Activated naive CD8-positive, alpha-beta T cell treated with anti-CD3 and anti-CD28 coated beads for 36 hours (primary cell): ENCODE measurements at places on chromosomes 2 and 18.

DNA sequence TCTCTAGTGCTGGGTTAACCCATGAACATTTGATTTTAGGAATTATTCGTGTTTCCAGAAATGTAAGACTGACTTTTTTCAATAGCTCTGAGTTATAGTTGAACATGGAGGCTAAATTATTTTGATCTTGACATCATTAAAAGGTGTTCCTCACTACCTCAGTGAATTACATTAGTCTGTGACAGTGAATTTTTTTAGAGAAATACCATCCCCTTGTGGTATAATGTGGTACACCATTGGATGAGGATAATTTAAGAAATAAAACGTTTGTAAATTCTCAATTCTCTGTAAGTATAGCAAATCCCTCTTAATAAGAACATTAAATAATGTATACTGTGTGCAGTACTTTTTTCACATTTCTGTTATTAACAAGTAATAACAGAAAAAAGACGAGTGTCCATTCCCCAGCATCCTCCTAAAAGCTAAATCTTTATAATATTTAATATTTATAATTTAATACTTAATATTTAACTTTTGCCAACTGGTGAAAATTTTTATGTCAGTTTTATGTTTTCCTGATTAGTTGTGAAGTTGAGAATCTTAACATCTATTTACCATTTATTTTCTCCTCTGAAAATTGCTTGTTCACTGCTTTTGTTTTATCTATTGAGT lies 70.3 kb upstream of the CWC22 start:
- no peak for DNase-seq

GRCh38 chr18:60978338-60978737 lies 354.9 kb upstream of the CDH20 start:
- no peak for DNase-seq

- peak; percentile 36 for DNase-seq
These were observed 256.7 kb downstream of the HDAC4 start for GRCh38 chr2:239143858-239144712.

GRCh38 chr2:241494311-241494908 lies 14.0 kb downstream of the STK25 start:
- DNase-seq: no peak

GRCh38 chr2:120678251-120678650 lies 57.4 kb upstream of the GLI2 start:
- DNase-seq: no peak

GRCh38 chr18:49851624-49852023 lies 38.3 kb upstream of the ACAA2 start:
- DNase-seq: no peak

DNA sequence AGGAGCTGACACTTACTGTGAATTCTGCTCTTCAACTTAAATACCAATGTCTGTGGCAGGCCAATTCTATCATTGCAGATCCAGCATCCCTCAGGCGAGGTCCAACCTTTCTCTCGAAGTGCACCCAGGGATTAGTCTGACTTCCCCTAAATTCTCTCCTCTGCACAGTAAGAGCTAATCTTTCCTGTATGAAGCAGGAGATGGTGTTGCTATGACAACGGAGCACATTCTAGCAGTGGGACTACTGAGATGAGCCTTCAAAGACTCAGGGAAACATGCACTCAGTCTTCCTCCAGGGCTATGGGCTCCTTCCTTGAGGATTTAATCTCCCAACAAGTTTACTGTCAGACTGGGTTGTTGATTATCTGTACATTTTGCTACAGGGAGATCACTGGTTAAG lies 176.3 kb downstream of the NOL4 start:
- DNase-seq: no peak

- DNase-seq: no peak
These were observed 232.5 kb downstream of the TFCP2L1 start for GRCh38 chr2:121052521-121052920.

DNA sequence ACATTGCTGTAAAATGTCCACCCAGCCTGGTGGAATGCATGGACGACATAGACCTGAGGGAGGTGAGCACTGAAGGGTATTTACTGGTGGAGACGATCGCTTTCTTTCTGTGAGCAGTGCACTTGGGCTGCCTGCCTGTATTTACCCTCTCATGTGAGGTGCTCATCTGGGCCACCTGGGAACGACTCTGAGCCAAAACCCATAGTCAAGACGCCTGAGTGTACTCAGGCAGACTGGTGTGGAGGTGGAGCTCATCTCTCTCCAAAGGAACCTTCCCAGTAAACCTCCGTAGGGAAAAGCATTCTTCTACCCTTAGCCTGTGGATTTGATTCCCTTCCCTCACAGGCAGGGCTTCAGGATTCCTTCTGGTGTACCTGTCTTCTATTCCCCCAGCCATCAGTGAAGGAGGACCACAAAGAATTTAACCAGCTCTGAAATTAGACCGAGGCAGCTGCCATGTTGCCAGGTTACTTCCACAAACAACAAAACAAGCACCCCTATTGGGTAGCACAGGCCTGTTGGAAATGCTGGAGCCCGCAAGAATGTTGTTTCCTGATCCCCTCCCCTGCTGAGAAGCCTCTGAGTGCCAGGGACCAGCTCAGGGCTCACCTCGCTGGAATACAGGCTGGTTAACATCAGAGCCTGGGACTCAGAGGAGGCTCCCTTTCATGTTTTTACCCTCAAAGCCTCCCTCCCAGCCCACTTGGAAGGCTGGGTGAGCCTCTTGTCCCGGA lies 47.5 kb upstream of the TXNDC2 start:
- no peak for DNase-seq

GRCh38 chr2:173751245-173751975 lies 213.8 kb downstream of the SP3 start:
- DNase-seq: no peak

DNA sequence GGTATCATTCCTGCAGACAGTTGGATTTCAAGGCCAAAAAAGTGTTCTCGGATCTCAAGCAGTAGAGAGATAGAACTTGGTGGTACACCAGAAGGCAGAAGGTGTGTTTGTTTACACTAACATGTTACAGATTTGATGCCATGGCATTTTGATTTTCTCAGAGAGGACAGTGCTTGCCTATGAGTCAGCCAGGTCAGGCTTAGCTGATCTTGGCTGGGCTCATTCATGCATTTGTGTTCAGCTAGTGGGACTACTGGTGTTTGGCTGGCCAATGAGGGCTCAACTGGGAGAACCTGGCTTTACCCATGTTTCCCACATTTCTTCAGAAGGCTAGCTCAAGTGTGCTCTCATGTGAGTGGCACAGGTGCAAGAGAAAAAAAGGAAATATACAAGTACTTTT lies 162.0 kb downstream of the C1D start:
- DNase-seq: no peak

GRCh38 chr18:80241919-80242777 lies 5.2 kb downstream of the PARD6G start:
- DNase-seq: no peak

DNA sequence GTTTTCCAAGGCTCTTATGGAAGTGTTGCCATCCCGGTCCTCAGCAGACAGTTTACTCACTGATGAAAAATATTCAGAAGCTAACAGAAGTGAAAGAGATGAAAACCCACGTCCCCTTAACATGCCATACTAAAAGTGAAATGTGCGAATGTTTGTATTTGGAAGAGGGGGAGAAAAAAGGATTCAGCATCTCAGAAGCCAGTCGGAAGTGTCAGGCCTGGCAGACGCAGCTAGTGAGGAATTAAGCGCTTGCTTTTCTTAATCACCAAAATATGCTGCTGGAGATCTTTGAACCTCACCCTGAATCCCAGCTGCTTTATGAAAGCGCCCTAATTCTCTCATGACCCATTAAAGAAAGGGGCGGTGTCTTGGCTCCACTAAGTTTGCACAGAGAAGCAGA lies 653.7 kb downstream of the DCDC2C start:
- DNase-seq: no peak

DNA sequence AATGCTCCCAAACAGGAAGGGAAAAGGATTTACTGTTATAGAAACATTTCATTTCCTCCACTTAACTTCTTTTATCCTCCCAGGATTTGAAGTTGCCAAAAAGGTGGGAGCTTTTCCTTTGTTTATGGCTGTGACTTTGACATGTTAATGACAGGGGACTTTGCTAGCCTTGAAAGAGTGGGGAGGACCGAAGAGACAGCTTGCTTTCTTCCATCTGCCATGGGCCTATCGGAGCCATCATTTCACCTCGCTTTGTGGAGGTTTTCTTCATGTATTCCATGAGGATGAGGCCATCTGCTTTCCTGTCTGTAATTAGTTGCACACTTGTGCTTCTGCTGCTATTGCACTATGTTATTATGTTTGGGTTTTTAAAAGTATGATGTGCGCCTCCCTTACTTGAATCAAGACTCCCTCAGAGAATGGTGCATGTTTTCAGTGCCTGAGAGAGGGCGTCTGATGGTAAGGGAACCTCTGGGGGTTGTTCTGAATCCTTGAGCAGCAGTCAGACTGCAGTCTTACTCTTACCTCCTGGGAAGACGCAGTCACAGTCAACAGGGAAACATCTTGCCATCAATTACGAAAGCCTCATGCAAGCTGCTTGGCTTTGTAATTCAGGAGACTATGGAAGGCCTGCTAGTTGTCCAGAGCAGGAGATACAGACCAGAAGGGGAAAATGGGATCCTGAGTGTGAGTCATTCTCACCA lies 173.3 kb upstream of the MGAT5 start:
- no peak for DNase-seq

DNA sequence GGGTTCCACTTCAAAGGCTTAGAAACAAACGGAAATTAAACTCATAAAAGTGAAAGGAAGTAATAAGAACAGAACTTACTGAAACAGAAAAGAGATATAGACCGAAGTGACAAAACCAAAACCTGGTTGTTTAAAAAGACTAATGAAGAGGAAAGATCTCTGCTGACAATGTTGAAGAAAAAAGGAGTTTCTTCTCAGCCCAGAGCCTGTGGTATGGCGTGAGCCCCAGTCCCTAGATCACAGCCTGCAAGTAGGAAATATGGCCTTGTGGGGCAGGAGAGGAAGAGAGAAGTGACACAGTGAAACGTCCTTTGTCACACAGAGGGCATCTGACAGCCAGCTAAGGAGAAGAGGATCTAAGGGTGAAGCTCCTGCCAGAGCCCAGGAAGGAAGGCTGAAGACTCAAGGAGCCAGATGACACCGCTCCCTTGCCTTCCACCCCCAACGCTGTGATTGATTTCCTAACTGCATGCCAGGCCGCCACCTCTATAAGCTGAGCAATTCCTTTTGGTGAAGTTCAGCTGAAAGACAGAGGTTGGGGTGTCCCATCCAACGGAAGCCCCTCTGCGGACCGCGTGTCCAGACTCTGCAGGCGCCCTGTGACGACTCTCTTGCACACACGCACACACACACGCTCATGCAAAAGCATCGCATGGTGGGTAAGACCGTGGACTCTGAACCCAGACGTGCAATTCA lies 141.1 kb downstream of the HDAC4 start:
- no peak for DNase-seq

DNA sequence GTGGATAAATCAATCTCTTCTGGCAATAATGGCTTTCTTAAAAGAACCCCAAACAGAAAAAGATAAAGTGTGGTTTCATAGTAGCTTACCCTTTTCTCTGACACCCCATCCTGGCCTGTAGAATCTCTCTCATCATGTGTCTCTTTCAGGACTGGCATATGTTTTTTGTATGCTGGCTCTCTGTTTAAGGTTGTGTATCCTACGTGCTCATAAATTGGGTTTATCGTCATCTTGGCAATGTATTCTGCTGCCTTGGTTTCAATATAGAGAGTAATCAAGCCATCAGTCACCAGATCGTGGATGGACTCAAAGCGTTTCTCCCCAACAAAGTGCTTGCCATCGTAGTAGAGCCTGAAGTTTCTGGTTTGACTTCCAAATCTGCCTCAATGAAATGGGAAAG lies 113.5 kb upstream of the CHRNA1 start:
- DNase-seq: no peak

GRCh38 chr2:47078541-47079482 lies 76.3 kb downstream of the STPG4 start:
- no peak for DNase-seq

- no peak for DNase-seq
These were observed 6.3 kb downstream of the EPC2 start for GRCh38 chr2:148650881-148651280.

DNA sequence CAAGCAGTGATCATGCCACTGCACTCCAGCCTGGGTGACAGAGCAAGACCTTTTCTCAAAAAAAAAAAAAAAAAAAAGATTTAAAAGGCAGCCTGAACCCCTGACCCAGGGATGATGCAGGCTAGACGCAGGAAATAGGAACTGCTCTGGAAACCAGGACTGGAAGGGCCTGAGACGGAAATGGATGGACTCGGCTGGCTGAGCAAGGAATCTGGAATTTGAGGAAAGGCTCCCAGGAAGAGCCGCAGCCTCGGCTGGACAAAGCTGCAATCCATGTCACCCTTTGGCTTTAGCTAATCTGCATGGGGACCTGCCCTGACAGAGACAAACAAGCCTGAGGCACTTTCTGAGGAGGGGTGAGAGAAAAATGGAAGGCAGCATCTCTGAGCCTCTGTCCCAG lies 55.0 kb upstream of the DAPL1 start:
- no peak for DNase-seq

DNA sequence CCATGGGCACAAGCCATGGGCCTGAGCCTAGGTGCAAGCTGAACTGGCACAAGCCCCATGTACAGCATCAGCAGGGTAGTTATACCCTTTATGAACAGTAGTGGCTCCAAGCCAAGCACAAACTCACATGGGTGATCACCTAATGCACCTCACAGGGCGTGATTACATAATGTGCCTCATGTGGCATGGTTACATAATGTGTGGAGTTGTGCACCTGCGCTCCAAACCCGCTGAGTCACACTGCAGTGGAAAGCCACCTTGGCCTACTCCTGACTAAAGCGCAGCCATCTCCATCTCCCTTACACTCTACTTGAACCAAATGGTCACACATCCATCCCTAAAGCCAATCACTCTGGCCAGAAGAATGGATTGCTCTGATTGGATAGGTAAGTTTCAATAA lies 279.7 kb downstream of the MBD2 start:
- DNase-seq: no peak
